ENCODE measurements at places on chromosomes 3 and 15.
A peak's percentile ranks its signal among the peaks of the same experiment; 100 is the strongest.

DNA sequence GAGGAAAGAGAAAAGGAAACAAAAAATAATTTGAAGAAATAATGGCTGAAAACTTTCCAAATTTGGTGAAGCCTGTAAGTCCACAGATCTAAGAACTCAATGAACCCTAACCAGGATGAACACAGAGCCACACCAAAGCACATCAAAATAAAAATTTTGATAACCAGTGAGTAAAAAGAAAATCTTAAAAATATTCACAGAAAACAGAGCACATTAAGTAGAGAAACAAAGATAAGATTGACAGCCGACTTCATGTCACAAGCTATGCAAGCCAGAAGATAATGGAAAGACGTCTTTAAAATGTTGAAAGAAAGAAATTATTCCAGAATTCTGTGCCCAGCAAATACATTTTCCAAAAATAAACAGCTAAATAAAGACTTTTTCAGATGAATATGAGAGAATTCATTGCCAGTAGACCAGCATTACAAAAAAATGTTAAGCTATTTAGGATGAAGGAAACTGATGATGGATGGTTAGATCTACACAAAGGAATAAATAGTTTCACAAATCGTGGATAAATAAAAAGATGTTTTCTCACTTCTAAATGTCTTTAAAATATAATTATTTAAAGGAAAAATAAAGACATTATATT, 140.2 kb upstream of the SKOR1 start:
- DNase-seq = peak; percentile 58

- no peak for DNase-seq
These were observed 101.9 kb downstream of the GLDN start for GRCh38 chr15:51443282-51443914.

GRCh38 chr3:128060473-128061381, 8.5 kb downstream of the SEC61A1 start:
- peak; percentile 87 for DNase-seq

DNA sequence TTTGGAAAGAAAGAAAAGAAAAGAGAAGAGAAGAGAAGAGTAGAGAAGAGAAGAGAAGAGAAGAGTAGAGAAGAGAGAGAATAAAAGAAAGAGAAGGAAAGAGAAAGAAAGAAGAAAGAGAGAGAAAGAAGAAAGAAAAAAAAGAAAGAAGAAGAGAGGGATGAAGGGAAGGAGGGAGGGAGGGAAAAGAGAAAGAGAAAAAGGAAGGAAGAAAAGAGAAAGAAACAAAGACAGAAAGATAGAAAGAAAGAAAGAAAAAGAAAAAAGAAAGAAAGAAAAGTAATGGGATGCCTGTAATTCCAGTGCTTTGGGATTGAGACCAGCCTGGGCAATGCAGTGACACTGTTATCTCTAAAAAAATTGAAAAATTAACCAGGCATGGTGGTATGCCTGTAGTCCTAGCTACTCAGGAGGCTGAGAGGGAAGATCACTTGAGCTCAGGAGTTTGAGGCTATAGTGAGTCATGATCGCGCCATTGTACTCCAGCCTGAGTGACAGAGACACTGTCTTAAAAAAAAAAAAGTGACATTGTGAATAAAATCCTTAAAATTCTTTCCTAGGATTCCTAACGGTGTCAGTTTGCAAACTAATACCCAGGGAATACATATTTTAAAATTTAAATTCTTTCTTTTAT, 1.7 kb downstream of the RASL12 start:
- no peak for DNase-seq

- peak; percentile 60 for DNase-seq
These were observed 9.1 kb upstream of the LEKR1 start for GRCh38 chr3:156816794-156817645.

GRCh38 chr3:33217866-33218445, 654 bp downstream of the SUSD5 start:
- DNase-seq = peak; percentile 24

DNA sequence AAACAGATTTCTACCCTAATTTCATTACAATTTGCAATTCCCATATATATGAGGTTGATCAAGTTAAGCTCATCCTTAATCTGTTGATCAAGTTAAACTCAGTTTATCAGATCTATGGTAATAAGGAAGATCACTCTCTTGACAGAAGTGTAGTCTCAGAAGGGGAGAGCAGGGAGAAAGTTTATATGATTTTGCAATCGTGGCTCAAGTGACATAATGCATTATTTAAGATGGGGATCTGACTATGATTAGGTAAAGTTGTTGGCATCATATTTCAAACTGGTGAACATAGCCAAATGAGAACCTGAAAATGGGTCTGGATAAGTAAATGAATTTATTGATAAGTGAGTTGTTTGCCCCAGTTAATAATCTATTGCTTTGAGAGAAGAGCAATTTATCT, 995.3 kb downstream of the OTOL1 start:
- peak; percentile 53 for DNase-seq

- no peak for DNase-seq
These were observed 10.0 kb upstream of the SNTN start for GRCh38 chr3:63642488-63642887.

- DNase-seq = no peak
These were observed 173.6 kb upstream of the BHLHE40 start for GRCh38 chr3:4805662-4806061.

GRCh38 chr3:43222590-43222989, 63.8 kb upstream of the SNRK start:
- no peak for DNase-seq

DNA sequence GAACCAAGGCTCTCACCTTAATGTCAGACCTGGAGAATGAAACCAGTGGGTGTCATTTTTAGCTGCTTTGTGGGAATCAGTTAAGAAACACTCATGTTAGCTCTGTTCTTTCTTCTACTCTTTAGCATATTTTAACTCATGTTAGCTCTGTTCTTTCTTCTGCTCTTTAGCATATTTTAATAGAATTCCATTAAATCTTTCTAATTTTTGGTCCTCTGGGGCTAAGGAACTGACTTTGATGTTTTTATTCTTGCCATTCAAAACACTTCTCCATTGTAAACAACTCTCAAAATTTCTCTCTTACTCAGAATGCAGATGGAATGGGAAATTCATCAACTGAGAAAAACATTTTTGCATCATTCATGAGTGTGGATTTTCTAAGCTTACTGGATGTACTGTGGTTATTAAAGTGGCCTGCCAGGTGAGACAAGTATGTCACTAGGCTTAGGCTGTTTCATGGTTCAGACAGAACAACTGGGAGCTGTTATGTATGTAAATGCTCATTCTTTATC, 680.6 kb downstream of the ROBO2 start:
- DNase-seq = no peak

DNA sequence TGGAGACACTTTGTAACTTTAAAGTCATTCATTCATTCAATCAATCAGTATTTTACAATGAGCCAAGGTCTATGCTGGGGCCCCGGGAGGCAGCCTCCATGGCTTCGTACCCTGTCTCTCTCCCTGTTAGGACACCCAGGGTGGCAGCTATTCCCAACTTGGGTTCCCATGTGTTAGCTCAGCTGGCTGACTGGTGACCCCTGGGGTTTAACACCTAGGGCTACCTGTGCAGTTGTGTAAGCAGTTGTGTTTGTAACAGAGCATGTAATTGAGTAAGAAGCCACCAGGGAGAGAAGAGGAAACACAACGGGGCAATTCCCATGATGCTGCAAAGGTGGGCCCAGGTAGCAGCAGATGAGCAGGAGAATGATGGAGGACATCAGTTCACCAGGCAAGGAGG, 132.4 kb downstream of the ADAMTS9 start:
- no peak for DNase-seq

GRCh38 chr3:124760601-124761000, 30.3 kb downstream of the UMPS start:
- peak; percentile 77 for DNase-seq

- peak; percentile 5 for DNase-seq
These were observed at the start of gene COL6A6 for GRCh38 chr3:130516645-130517512. Gene COL6A6 (plus strand): TSS chr3:130517177. CDS start chr3:130560365, 43,188 bp downstream.

- no peak for DNase-seq
These were observed 1.4 kb downstream of the CHL1 start for GRCh38 chr3:197828-198491.

- peak; percentile 30 for DNase-seq
These were observed 812 bp upstream of the SEC62 start for GRCh38 chr3:169965562-169966427.

GRCh38 chr15:99407716-99408115, 156.4 kb downstream of the LRRC28 start:
- no peak for DNase-seq

DNA sequence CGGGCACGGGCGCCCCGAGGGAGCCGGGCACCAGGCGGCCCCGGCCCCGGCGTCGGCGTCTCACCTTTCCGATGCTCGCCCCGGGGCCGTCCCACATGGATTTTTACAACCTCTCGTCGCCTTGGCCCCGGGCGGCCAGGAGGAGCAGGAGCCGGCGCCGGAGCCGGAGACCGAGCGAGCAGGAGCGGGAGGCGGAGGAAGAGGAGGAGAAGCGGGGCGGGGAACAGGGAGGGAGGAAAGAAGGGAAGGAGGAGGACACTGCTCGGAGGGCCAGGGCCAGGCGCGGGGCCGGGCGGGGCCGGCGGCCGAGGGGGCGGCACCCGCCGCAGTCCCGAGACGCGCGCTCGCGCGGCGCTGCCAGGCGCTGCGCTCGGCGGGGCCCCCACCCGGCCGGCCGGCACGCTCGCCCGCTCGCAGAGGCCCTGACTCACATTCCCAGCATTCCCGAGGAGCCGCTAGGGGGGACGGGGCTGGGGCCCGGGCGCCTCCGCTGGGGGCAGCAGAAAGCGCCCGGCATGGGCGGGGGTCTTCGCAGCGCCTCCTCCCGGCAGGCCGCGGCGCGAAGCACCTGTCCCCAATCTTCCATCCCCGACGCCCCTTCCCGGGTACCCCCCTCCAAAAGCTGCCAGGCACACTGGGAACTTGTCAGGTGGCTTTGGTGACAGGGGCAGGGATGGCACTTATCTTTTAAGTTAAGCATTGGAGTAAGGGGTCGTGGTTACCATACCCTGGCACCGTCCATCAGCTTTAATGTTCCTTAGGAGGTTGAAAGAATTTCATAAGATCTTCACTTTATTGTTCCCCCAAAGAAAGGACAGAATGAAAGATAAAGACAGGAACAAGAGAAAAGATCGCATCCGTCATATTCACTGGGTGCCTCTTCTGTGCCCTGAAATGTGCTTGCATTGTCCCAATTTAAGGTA, at the start of gene ERC2:
ERC2 (minus strand) TSS at position 284 of the 923 bp plus-strand sequence.
- peak; percentile 13 for DNase-seq

DNA sequence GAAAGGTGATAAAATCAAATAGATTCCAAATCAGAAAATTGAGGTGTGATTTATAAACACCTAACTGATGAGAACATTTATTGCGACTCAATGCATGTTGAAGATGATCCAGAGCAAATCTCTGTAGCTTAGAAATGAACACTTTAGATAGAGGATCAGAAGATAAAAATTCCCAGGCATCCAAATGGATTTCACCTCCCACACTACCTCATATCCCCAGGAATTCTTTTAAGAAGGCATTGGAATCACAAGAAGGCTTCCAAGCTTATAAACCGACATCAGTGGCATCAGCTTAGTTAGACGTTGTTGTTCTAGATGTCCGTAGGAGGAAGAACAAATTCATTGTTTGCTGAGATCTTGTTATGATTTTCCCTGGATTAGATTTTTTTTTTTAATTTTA, 154.4 kb downstream of the EBLN2 start:
- no peak for DNase-seq

DNA sequence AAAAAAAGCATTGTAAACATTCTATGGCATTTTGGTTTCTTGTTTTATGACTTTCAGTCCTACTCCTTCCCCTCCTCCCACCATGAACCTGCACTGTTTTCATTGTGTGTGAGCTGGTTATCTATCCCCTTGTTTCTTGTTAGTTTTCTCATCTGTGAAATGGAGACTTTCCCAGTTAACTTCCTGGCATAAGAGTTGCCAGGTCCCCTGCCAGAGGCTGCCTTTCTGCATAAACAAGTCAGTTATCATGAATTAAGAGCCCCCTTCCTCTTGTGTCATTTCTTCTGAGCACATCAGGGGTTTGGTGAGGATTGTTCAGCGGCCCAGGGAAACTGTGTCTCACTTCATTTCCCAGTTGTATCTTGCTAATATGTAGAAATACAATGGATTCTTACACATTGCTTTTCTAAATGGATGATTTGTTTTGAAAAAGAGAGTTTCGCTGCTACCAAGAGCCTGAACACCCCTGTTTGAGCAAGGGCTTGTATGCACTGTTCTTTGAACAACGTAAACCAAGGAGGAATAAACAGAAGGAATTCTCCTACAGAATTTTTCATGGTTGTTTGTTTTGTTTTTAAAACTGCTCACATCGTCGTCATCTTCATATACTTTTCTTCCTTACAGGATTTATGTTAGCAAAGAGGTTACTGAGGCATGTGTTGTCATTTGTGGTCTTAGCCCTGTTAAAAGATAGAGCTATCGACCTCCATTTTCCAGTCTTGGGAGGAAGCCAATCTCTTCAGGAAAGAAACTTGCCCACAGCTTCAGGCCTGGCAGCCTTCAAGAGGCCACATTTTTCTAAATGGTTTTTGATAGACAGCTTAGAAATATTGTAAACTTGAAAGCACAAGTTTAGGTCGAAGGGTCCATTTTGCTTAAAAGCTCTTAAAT, 144.6 kb upstream of the IL12A start:
- no peak for DNase-seq

GRCh38 chr3:145776782-145777408, 384.1 kb downstream of the PLOD2 start:
- peak; percentile 90 for DNase-seq

DNA sequence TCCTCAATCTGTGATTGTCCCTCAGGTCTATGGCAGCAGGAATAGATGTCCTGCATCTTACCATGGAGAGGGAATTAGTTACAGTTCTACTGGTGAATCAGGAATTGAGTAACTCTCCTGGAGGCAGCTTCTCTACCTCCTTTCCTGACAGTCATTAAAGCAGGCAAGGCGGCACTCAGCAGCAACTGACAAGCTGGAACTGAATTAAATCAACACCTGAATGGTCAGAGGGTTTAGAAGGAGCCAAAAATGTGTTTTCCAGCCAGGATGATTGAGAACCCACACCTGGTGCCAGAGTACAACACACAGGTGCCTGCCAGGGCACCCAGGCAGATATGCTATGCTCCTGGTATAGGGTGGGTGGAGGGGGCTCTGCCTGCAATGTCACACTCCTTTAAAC, 43.1 kb upstream of the TIPARP start:
- DNase-seq = no peak

GRCh38 chr3:100073714-100074307, 40.5 kb downstream of the FILIP1L start:
- peak; percentile 96 for DNase-seq

DNA sequence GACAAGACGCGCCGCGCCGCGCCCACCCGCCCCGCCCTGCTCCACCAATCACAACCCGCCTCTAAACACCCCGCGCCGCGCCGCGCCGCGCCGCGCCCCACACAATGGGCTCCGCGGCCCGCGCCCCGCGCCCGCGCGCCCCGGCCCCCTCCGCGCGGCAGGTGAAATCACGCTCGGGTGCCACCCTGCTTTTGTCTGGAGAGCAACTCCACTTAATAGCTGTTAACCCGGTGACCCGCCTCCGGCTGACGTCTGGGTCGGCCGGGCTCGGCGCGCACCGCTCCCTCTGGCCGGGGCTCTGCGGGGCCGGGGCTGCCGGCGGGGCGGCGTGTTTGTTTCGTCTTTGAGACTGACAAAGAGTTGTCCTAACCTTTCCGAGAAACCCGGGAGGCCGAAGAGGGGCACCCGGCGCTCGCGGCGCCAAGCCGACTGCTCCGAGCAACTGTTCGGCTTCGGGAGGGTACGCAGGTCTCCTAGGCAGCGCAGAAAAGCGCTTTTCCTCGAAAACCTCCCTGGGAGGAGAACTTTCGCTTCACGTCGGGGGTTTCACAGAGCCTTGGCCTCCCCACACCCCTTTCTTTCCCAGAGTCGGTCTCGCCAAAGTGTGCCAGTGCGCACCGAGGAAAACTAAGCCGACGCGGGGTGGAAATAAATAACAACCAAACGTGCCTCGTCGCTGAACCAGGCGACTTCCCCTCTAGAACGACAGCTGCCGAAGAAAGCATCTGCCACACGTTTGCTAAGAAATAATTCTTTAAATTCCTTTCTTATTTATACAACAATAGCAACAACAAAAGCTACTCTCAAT, 518.4 kb downstream of the FOXP1 start:
- peak; percentile 56 for DNase-seq

All from choroid plexus epithelial cell (primary cell).